ENCODE measurements at places on chromosomes 2 and 18.

- DNase-seq, result no peak
These were observed 209.0 kb downstream of the DYM start for GRCh38 chr18:49251451-49251850.

DNA sequence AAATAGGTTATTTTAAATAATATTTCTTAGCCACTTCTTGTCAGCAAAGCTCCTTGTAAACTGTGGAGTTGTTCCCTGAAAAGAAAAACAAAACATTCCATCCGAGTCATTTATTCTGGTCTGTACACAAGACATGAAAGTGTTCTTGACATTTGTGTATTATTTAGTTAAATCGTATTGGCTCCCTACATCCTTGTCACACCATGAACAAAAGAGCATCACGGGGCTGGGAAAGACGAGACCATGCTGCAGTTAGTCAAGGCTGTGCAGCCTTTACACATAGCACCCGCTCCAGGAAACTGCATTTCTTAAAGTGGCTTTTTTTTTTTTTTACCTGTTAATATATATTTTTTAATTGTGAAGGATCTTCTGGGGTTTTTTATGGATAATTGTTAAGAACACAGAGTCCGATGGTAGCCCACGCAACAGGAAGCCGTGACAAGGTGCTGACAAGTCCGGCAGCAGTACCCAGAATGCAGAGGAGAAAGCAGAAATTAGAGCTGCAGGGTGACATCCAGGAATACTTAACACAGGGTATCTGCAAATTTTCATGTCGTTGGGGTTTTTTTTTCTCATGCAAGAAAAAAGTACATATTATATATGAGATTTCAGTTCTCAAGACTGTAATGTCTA lies 588.4 kb downstream of the ARHGAP15 start:
- DNase-seq, result no peak

DNA sequence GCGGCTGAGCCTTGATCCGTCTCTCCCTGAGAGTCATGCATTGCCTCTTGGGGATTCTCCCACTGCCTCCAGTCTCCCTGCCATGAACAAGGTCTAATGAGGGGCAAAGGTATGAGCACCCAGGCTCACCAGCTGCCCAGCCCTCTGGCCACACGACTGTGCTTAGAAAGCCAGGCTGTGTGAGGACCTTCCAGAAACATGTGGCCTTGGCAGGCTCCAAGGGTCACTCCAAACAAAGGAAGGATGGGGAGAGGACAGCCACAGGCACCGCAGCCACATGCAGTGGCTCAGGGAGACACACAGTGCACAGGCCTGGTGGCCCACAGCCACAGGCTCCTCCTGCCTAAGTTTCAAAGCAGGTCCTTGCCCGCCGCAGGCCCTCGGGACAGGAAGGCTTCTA lies 35.8 kb downstream of the TGFA start:
- DNase-seq, result no peak

DNA sequence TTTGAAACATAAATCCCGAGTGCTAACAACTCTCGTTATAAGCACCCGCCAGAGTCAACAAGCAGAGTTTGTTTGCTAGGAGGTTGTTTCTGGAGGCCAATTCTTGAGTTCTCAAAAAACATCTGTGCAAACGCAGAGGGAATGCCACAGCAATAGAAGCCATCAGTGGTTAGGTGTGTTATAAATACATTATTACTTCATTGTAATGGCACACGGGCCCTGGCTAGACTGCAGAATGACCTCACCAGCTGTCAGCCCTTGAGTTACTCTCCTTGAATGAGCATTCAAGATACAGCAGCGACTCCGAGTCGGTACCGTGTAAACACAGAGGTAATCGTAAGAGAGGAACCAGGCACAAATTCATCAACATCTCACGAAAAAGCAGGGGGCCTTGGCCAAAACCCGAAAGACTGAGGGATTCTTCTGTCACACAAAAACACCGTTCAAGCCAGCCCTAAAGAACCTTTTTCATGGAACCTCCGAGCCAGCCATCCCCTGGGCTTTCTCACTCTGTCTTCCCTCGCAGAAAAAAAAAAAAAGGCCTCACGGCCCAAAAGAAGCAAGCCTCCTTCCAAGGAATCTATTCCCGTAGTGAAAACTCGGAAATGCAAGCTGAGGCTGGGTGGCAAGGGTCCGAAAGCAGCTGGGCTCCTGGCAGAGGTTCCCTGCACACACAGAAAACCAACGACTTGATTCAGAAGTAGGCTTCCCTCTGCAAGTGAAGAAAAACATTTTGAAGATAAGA lies 133.7 kb upstream of the MEIS1 start:
- no peak for DNase-seq

DNA sequence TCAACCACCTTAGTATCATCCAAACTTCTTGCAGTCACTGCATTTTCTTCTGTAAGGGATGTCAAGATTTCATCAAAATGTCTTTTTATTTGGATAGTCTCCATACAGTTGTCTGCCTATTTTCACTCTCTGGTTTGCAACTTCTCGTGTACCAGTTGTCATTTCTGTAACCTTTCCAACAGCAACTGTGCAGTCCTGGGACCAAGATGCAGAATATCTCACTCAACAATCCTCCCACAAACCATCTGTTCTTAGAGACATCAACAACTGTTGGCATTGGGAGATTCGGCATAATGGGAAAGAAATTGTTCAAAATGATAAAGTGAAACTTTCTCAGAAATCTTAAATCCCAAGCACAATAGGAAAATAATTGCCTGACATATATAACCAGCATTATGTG lies 933.6 kb upstream of the SLC39A10 start:
- DNase-seq, result no peak

DNA sequence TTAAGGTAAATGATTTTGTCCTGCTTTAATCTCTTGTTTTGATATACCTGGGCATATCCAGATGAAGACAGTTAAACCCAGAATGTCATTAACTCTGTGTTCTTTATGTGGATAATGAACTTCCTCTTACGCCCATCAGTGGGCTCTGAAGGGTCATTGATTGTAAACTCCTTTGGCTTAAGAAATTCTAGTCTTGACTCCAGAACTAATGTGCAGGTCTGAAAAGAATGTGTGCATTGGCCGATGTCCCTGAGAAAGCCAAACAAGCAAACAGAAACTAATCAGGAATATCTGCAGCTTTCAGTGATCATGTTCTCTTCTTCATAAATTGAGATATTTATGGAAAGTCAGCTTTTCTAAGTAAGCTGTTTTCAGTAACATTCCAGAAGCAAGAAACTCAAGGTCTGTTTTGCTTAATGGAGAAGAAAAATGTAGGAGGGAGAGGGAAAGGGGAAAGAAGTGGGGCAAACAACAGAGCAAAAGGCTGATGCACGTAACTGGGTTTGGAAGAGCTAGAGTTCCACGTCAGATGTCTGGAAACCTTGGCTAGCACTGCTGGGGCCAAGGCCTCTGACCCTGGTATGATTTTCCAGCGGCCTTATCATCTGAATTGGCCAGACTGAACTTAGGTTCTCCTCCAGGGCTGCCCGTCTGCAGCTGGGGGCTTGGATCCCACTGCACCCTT lies 61.3 kb upstream of the FHL2 start:
- no peak for DNase-seq

DNA sequence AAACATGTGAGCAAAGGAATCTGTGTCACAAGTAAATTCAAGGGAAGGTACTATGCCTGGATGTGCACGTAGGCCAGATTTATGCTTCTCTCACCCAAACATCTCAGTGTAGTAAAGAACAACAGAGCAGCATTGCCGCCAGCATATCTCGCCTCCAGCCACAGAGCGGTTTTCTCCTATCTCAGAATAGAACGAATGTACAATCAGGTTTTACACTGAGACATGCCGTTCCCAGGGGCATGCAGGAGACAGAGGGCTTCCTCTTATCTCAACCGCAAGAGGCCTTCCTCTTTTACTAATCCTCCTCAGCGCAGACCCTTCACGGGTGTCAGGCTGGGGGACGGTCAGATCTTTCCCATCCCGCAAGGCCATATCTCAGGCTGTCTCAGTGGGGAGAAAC lies 175.3 kb downstream of the RPIA start:
- no peak for DNase-seq

- DNase-seq, result no peak
These were observed 30.2 kb downstream of the KYNU start for GRCh38 chr2:142907653-142908052.

DNA sequence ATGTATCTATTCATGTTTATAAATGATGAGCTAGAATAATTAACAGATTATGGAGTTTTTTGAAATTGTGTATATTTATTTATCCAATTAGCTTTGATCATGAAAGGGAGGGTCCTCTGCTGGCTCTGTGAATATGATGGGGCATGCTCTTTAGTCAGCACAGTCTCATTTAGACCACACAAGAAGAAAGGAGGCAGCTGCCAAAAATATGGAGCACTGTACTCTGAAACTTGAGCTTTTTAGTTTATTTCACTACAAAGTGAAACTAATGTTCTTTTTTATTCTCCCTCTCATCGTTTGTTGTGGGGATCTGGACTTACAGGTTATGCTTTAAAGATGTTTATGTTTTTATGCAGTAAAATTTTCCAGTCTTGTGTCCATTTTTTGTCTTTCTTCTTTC lies 266.9 kb upstream of the GULP1 start:
- no peak for DNase-seq

- DNase-seq, result no peak
These were observed 414.3 kb downstream of the MEIS1 start for GRCh38 chr2:66849153-66849755.

DNA sequence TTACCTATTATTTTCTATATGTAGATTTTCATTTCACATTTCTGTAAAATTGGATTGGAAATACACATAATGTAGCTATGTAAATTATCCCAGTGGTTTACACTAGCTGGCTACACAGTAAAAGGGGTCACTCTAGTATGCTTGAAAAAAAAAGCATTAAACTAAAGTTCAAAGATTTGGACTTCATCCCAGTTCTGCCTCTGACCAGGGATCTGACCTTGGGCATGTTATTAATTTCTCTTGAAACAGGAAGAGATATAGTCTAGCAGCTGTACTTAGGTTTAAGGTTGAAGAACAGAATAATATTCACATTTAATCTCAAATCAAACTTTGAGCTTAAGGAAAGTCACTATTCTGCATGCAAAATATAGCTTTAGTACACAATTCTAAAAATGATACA lies 64.5 kb upstream of the RPE start:
- no peak for DNase-seq

- no peak for DNase-seq
These were observed 131.1 kb downstream of the FMNL2 start for GRCh38 chr2:152466041-152466440.

DNA sequence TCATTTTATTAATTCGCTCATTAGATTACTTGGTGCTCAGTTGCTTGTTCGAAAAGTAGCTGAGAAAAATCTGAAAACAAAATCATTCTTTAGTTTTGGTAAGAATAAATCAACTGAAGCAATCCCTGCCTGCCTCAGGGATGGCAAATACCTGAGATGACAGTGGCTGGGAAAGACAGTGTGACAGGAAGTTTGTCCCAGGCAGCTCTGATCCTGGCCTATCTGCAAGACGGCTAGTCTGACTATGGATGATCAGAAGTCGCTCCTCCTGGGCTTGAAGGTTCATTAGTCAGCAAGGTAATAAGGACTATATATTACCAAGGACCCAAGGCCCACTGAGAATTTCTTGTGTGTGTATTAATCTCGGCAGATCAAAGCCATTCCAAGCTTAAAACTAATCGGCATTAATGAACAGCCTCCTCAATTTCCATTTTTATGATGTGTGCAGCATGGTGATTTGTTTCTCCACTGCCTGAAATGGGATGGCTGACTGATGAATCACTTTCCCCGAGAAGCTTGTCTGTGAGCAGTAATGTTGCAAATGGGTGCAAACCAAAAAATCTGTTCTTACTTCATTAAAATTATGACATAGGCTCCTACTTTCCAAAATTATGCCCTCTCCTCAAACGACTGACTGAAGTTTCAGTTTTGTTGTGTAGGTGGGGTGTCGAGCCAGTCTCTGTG lies 199.9 kb downstream of the ACTR3 start:
- no peak for DNase-seq

DNA sequence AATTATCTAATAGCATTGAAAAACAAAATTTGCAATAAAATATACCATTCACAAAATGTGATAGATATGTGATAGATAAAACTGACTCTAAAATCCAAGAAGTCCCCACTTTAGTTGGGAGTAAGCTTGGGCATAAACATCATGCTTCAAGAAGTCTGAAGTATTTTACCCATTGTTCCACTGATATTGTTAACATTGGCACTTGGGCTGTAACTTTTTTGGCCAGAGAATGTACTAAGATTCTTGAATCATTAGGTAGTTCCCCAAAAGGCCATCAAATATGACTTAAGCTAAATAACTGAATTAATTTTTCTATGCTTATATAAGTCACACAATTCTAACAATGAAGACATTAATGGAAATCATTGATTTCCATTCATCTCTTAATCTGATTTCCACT lies 413.6 kb downstream of the CDH2 start:
- no peak for DNase-seq

DNA sequence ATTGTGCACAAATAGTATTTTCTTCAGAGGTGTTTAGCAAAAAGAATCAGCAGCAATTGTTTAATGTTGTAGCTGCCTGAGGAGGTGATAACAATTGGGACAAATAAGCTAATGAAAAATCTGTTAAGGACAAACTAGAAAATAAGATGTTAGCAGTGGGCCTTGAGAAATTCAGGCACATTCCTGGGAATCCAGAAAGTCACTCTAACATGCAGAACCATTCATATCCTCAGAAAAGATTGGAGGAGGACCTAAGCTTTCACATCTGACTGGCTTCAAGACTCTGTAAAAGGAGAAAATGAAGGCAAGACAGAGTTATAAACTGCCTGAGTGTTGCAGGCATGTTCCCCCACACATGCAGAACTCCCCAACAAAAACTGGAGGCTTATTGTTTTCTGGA lies 353.5 kb upstream of the RGPD4 start:
- DNase-seq, result no peak

DNA sequence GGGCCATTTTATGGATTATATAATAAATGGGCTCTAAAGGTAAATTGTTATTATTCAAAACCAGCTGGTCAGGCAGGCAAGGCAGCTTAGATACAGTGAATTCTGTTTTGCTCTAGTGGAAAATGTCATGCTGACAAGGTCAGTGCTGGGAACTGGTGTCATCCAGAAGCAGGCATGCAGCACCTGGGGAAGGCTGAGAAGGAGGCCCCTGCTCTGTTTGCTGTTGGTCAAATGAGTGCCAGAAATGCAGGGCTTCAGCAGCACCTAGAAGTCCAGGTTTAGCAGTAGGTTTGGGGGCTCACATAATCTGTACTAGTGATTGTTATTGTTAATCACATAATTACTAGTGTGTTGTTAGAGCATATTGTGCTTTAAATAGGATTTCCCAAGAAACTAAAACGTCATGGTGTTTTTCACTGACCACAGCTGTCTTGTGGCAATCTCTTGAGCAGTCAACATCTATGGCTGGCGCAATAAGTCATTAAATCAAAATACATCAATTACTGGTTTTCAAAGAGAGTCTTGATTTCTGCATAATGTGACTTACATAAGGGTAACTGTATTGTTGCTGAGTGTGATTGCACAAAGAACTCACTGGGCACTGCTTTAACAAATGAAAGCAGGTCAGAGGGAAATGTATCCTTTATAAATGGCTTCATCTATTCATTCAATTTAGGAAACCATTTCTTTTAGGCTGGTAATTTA lies 99.1 kb downstream of the MYO3B start:
- peak; percentile 20 for DNase-seq

DNA sequence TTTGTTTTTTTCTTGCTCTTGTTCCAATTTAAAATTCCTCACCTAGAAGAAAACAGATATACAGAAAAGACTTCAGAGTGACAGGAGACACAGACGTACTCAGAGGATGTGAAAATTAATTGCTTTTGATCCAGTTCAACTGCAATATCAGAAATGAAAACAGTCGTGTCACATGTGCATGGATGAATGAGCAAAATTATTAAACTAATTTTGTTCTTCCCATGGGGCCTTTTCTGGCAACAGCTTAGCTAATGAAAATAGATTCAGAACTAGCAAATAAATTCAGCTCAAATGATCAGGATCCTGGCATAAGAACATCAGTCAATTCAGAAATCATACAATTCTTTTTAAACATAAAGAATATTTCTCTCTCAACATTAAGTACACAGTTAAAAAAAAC lies 100.5 kb downstream of the CABYR start:
- no peak for DNase-seq
